Caudate nucleus (tissue), 63 donors: ENCODE measurements at places on chromosomes 1 and 21.

DNA sequence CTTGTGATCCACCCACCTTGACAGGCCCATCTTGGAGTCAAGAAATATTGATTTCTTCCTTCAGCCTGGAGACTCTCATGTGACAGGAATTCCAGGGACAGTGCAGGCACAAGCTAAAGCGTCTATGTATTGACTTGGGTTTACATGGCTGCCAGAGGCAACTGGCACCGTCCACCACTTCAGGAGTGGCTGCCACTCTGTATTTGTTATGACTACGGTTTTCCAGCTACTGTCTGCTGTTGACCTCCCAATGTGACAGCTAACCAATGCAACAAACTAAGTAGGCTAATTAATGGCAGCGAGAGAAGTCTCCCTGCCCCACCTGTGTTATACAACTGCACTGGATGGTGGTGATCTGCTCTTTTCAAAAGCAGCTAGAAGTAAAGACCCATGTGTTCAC lies 56.9 kb downstream of the CD58 start:
- no peak for DNase-seq

DNA sequence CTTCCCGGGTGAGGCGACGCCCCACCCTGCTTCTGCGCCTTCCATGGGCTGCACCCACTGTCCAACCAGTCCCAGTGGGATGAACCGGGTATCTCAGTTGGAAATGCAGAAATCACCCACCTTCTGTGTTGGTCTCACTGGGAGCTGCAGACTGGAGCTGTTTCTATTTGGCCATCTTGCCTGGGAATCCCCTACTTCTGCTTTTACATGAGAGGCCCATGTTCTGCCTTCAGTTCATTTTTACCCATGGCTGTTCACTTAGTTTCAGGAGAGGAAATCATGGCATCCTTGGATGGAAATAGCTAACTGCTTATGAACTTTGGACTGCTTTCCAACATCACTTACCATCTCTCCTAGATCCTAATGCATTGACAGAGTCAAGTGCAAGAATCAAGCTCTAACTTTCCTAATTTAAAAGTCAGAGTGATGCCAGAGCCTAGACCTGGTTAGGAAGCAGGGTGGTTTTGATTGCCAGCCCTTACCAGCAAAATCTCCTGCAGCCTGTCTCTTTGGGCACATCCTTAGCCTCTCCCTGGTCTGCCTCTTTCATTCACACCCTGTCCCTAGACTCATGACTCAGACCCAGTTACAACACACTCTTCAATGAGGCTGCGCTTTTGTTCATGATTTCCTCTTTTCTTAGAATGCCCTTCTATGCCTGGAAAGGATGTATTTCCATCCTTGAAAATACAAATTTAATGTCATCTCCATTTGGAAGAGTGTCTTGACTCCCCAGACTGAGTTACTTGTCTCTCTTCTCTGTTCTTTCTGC lies 137.2 kb downstream of the KCTD3 start:
- DNase-seq: no peak

DNA sequence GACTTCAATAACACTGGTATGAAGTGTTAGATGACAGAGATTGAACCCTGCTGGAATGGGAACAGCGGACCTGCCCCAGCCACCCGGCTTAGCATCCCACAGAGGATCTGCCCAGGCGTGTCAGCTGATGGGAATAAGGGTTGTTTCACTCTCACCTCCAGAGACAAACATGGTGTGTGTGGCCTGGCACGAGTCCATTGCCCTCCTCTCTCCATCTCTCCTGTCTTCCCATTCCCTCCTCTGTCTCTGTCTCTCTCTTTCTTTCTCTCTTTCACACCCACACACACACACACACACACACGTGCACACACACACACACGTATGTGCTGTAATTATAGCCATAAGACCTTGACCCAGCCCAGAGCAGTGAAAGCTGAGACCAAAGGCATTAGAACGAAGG lies 200.2 kb downstream of the HIVEP3 start:
- DNase-seq: no peak

GRCh38 chr21:36699546-36700294 lies 805 bp downstream of the SIM2 start:
- DNase-seq: no peak

GRCh38 chr21:39932335-39932734 lies 65.1 kb downstream of the PCP4 start:
- no peak for DNase-seq
